ENCODE measurements at places on chromosomes 16 and 17.
A peak's percentile ranks its signal among the peaks of the same experiment; 100 is the strongest.

- DNase-seq, result no peak
These were observed 3.1 kb downstream of the PHAF1 start for GRCh38 chr16:67112591-67113399.

DNA sequence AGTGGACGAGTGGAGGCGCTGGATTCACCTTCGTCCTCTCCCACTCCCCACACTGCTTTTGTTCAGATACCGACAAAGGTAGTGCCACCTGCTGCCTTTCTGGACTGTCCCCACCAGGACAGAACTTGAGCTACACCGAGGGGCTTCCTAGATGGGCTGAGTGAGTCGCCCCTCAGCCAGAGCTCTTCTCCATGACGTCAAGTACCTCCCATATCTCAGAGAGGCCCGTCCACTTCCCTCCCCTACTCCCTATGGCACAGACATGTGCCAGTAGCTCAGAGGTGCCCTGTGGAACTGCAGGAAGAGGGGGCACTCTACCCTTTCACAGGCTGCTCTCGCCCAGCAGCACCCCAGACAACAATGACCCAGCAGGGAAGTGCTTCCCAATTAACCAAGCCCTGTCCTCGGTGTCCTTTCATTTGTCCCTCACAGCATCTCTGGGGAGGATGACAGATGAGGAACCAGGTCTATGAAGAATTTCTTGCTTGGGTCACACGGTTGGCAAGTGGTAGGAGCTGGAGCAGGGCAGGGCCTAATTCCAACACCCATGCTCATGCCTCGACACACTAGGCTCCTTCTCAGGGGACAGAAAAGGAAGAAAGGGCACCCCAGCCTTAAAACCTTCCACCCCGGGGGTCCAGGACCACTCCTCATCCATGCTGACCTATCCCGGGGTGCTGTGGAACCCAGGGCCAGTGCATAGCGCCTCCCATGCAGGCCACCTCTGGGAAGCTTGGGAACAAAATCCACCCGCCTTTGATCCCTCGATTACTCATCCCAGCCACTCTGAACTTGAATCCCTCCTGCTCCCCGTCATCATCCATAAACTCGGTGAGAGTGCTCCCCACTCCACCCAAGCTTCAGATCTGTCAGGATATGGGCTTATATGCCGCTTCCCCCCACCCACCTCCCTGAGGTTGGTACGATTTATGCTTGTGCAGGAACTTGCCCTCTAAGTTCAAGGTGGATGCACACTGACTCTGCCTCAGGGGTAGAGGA lies 51.7 kb downstream of the WNT3 start:
- no peak for DNase-seq

DNA sequence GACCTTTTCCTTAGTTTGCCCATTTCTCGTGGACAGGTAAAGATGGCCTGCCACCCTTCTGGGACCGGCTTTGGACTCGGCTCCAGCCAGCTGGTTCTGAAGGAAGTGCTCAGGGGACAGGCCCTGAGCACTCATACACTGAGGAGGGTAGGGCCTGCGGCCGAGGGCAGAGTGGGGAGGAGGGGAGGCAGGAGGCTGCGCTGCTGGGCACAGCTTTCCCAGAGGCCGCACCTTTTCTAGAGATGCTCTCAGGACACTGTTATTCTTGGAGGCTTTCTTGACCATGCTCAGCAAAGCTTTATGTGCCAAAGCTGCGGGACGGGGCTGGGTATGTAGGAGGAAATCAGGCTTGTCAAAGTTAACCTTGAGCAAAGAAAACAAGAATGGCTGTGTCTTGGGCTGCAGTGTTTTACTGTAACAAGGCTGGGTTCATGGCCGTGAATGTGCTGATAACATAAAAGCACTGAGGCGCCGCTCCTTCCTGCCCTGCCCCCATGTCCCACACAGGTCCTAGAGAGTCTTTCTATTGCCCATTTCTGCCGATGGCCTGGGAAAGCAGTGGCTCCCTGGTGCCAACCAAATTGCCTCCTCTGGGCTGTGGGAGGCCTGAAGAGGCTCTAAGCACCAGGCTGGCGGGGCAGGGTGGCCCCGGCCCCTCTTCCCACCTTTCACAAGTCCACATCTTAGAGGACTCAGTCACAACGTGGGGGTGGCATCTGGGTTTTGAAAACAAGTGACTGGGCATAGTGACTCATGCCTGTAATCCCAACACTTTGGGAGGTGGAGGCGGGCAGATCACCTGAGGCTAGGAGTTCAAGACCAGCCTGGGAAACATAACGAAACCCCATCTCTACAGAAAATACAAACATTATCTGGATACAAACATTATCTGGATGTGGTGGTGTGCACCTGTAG lies 22.3 kb upstream of the TIMP2 start:
- no peak for DNase-seq

GRCh38 chr17:8949061-8949661 lies 16.3 kb downstream of the PIK3R5 start:
- no peak for DNase-seq

DNA sequence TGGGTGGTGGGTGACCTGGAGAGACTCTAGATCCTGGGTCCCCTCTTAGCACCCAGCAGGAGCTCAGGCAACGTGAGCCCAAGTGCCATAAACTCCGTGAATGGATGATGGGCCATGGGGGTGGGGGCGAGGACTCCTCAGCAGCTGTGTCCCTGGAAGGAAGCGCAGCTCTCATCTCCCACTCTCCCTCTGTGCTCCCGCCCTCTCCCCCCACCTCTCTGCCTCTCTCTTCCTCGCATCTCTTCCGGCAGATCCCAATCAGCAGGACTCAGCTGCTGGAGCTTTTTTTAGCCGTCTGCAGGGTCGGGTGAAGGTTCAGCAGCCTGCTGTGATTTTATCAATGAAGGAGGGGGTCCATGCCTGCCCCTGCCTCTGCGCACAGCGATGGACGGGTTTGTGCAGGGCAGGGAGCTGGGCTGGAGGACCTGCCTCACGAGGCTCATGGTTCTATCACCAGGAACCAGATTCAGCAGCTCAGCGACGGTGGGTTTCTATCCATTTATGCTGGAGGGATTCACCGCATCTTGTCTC lies 8.3 kb downstream of the CCR7 start:
- DNase-seq, result no peak

GRCh38 chr16:75266738-75267630 lies 15.6 kb upstream of the BCAR1 start:
- DNase-seq, result no peak

DNA sequence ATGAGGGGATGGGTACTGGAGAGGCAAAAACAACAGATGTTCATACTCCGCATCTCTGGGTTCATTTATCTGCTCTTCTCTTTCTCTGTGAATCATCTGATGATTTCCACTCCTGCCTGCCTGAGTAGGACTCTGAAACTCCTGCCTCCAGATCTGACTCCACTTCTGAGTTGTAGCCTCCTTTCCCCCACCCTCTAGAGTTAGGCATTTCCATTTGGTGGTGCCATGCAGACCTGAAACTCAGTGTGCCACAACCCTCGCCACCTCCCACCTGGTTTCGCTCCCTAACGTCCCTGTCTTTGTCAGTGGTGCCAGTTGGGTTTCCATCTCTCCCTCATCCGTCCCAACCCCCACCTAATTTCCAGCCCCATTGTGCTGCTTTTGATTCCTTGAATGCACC lies 126.2 kb downstream of the PRKCB start:
- DNase-seq, result no peak

DNA sequence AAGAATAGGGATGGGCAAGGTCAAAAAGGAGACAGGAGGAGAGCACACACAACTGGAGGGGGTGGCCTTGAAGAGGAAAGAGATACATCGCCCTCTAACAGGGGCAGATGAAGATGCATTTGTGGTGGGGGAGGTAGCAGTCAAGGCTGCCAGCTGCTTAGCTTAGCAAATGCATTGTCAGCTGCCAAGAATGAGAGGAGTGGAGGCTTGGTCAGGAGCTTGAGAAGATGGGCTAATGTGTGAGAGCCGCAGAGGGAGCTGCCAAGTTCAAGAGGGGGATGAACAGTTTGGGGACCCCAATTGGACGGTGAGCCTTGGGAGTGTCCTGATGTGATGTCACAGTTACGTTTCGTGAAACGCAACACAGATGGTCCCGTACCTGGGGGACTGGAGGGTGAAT lies 28.9 kb upstream of the GNA13 start:
- no peak for DNase-seq

DNA sequence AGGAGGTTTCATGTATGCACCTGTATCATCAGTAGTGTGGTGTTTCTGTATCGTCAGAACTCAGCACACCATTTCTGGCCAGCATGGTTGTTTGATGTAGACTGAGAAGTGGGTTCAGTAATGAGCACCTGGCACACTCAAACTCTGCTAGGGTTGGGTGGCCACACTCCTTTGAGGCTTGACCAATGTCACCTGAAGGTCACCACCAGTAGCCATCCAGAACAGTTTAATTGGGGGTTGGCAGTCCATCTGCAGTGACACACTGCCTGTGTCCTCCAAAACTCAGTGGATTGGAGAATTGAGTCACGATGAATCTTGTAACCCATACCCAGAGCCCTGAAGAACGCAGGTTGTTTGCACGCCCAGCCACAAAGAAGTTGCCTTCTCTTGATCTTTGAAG lies 86.8 kb upstream of the HSBP1 start:
- DNase-seq, result no peak

GRCh38 chr17:37148156-37148555 lies 199.4 kb downstream of the AATF start:
- no peak for DNase-seq

- no peak for DNase-seq
These were observed 56.9 kb upstream of the BRD7 start for GRCh38 chr16:50425648-50426047.

- DNase-seq, result no peak
These were observed 13.2 kb downstream of the LSM12 start for GRCh38 chr17:44053125-44053872.

- DNase-seq, result no peak
These were observed 27.2 kb downstream of the MAP2K4 start for GRCh38 chr17:12047681-12048376.

GRCh38 chr17:74972107-74972972 lies at the start of gene HID1:
Gene HID1 (minus strand): TSS chr17:74972759. CDS start chr17:74972656, 103 bp downstream.
- DNase-seq, result no peak

GRCh38 chr16:22675745-22676540 lies 138.0 kb upstream of the HS3ST2 start:
- no peak for DNase-seq

GRCh38 chr17:66904760-66905624 lies 59.5 kb upstream of the CACNG4 start:
- peak; percentile 33 for DNase-seq

- no peak for DNase-seq
These were observed 197.1 kb upstream of the TBX2 start for GRCh38 chr17:61202564-61202963.

- no peak for DNase-seq
These were observed 396.1 kb downstream of the SOX9 start for GRCh38 chr17:72516772-72517399.

DNA sequence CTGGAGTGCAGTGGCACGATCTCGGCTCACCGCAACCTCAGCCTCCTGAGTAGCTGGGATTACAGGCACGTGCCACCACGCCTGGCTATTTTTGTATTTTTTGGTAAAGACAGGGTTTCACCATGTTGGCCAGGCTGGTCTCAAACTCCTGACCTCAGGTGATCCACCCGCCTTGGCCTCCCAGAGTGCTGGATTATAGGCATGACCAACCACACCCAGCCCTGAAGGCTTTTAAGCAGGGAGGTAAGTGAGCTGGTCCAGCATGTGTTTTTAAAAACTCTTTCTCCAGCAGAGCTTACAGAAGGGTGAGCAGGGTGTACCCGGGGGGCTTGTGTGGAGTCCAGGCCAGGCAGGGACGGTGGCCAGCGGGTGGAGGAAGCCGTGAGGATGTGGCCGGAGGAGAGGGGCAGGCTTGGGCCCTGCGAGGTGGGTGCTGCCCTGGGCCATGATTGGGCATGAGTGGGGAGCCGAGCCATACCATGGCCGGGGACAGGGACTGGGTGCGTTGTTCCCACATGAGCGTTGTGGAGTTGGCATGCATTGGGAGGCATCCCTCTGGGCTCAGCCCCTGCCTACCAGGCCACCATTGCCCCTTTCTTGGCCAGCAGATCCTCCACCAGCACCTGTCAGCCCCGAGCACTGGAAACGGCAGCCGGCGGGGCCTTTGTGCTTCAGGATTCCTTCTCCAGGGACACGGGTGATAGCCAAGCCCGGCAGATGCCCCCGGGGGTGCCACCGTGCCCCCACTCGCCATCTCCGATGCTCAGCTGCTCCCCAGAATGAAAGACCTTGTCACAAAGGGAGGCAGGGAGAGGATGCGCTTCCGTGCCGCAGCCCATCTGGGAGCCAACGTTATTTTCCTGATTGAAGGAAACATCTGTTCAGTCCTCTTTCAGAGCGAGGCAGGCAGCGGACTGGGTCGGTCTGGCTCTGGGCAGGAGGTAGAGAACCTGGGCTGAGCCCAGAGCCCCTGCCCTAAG lies 64.5 kb downstream of the RAI1 start:
- DNase-seq, result no peak

- DNase-seq, result no peak
These were observed 10.9 kb downstream of the CACNB1 start for GRCh38 chr17:39186481-39187002.

DNA sequence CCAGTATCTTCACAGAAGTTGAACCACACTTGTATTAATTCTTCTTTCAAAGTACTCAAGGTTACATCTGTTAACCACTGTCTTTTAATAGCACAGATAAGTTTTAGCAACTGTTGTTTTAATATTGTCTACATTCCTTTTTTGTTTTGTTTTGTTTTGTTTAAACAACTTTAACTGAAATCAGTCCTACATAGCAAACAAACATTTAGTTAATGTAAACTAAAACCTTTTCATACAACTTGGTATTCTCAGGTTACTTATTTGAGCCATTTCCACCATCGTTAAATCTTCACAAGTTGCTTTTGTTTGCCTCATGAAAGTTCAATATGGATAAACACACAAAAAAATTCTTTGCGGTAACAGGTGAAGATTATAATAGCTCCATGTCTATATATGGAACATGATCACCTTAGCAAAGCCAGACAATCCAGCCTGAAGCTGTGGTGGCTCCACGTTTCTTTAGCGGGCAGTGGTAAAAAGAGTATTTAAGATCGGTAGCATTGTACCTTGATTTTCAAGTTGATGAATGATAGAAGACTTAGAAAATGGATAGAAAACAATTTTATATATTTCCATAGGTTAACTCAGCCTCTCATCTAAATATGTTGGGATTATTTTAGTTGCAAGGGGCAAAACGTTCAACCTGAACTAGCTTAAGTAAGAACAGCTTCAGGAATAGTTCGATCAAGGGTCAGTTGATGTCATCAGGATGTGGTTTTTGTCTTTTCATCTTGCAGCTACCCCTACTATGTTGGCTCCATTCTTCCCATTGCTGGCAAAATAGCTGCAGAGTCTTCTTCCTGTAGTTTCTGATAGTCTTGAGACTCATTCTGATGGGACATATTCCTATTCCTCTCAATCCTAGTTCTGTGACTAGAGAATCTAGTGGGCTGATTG lies 182.8 kb downstream of the FTO start:
- no peak for DNase-seq

DNA sequence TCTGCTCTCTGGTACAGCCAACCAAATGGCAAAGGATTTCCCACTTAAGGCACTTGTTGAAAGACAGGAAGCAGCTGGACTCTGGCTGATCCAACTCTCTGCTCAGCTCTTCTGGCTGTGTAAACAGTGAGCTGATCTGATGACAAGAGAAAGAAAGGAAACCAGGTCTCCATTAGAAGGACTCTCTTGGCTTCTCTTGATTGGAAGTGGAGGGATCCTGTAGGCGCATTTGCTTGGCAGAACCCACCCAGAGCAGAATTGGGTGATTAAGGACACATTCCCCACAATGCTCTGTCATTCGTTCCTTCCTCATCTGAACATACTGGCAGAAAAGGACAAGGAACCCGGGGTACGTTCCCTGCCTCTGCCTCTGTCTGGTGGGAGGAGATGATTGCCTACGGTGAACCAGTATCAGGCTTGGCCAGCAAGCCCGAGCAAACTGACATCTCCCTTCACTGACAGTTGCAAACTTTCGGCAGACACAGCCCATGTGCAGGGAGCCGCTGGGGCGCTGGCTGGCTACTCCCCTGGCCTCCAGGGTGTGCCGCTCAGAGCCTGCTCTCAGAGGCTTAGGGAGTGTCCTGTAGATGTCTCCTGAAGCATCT lies 29.1 kb downstream of the LDHD start:
- DNase-seq, result no peak

Measured in HS-27A (cell line).